HFFc6 (cell line): ENCODE measurements at places on chromosomes 5 and 9. TPM values are rescaled to one million over a fixed set of nuclear protein-coding genes. Genes with fewer than 3 reads are reported as not detected.

- DNase-seq = no peak
Measured at GRCh38 chr5:160420331-160420610, 1.4 kb upstream of the PTTG1 start.

Gene SPINK13
- total RNA-seq = not detected in 3 replicates

- DNase-seq = no peak
Measured at GRCh38 chr9:129554649-129555048, 66.3 kb downstream of the C9orf50 start.

DNA sequence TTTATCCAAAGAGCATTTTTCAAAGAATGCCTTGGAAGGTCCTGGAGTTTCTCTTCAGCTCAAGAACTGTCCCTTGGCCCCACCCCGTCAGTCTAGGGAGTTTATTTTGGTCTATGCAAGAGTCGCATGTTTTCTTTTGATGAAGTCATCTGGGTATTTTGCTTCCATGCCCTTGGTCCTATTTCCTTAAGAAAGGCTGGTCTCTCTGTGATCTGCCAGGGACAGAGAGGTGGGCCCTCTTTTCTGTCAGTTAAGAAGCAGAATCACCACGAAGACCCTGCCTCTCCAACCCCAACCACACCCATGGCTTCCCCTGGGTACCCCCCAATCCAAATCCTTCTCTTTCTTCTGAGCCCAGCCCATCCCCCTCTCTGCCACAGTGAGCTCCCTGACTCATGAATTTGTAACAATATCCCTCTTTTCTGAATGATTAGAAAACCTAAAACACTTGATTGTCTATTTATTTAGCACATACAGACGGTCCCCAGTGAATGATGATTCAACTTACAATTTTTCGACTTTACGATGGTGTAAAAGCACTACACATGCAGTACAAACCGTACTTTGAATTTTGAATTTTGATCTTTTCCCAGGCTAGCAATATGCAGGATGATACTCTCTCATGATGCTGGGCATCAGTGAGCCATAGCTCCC lies 163.5 kb upstream of the ADRA1B start:
- no peak for DNase-seq
